M059J (cell line): ENCODE measurements at places on chromosomes 3 and 15.

GRCh38 chr3:190051641-190052040, 69.1 kb downstream of the P3H2 start:
- no peak for DNase-seq

DNA sequence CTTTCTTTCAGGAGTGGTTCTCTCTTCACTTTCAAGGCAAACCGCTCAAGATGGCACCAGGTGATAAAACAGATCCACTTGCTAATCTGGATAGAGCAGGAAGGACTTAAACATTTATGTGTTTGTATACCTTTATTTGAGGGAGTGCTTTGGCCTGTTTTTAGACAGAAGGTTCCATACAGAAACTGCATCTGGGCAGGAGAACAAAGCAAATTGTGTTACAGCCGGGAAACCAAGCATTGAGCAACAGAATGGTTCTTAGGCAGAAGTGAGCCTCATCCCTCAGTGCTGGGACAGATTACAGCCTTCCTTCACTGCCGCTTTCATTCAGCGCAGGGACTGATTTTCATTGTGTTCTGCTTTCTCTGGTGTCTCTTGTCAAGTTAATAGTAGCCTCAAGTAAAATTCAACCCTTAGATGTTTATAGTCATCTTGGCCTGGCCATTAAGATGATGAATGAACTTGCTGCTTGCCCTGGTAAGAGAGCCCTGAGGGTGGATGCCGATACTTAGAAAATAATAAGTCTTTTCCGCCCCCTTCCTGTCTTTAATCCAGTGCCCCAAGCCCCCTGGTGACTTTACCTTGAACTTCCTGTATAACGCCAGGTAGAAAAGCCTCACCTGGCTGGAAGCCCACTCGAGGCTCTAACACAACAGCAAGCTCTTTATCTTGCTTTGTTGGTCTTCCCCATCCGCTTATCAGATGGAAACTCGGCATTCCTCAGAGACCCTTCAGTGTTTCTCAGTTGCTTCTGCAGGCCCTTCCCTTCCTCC, 168.0 kb upstream of the CTDSPL start:
- DNase-seq: no peak

DNA sequence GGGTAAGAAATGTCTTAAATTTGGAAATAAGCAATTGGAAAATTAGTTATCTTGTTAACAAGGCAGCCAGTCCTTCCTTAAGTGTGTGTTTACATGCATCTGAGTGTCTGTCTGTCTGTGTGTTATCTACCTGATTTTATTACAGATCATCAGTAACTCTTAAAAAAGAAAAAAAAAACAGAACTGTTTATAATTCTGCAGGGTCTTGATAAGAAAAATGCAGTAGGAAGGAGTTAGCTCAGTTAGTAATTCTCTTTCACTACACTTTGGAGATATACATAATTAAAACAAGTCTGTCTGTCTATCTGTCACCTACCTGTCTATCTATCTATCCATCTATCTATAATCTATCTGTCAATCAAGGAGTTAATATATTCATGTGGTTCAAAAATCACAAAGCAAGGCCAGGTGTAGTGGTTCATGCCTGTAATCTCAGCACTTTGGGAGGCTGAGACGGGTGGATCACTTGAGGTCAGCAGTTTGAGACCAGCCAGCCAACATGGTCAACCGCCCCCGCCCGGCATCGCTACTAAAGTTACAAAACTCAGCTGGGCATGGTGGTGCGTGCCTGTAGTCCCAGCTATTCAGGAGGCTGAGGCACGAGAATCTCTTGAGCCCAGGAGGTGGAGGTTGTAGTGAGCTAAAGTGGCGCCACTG, 135.5 kb upstream of the SGO1 start:
- DNase-seq: no peak

DNA sequence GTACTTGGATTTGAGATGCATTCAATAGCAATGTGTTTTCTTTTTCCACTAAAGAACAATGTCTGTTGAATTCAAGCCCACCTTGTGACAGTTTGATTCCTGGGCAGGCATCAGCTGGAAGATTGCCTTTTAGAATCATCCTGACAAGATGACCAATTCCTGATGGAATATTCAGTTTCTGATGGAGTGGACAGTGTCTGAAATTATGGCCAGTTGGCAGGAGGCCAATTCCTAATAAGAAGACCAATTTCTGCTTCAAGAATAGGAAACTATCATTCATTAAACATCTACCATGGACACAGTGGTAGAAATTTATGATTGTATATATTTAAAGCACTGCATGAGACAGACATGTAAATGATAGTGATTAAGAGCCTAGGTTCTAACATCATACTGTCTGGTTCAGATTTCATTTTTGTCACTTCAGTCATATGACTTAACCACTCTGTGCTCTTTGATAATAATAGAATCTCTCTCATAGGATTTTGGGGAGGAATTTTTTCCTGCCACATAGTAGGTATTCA, 133.6 kb downstream of the CLSTN2 start:
- no peak for DNase-seq

DNA sequence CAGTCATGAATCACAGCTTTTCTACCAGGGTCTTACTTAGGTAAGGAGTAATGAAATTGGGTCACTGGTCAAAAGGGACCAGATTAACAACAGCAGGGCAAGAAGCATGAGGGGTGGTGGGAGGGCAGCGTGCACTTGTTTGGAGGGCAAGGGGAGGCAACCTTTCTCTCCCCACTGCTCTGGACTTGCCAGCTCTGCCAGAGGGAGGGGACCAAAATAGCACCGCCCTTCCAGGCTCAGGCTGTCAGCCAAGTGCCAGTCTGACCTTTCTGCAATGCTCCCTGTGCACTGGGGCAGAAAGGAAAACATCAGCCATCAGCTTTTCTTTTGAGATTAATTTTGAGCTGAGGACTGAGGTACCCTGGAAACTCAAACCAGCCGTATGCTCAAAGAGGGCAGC, 4.5 kb upstream of the ULK3 start:
- DNase-seq: no peak

- no peak for DNase-seq
These were observed 6.7 kb downstream of the LNP1 start for GRCh38 chr3:100407977-100408532.

DNA sequence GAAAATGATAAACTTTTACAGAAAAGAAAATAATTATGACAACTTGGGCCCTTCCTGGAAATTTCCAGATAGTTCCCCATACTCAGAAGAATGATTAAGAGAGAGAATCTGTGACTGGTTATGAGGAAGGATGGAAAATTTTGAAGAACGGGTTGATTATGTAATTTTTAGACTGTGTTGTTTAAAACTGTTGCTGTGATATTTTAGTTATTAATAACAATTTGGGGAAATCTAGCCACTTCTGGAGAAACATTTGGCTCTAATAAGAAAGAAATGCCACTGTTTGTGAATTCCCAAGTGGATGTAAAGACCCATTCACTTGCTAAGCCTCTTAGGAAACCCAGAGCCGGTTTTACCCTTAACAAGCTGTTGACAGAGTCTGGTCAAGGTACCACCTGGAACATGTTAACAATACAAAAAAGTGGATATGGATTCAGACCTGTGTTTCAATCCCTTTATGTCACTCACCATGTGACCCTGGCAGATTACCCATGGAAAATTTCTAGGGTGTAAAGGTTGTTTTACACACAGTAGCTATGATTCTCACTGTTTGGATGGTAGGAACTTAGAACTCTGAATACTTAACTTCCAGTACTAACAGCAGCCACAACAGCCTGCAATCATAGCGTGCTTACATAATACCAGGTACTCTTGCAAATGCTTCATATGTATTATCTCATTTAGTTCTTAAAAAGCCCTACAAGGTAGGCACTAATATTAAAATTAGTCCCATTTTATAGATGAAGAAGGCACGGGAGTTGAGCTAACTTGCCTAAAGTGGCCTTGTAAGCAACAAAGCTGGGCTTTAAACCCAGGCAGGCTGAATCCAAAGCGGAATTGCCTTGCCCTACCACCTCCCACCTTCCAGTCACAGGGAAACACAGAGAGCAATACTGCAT, 32.0 kb downstream of the ZBTB38 start:
- DNase-seq: no peak

GRCh38 chr3:414063-414462, 217.5 kb downstream of the CHL1 start:
- no peak for DNase-seq

DNA sequence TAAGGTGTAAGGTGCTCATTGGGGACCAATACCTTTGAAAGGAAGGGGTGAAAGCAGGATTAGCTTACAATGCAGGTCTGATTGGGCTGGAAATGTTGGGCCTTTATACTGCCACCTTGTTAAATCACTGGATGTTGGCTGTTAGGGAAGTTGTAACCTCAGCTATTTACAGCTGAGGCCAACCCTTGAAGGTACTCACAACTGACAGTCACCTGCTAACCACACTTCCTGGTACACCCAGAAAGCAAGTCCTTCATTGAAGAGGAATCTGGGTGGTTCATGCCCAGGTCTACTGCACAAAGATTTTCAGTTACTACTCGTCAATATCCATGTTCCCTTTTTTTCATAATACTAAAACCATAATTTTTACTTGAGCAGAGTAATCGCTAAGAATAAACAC, 65.4 kb upstream of the CLDN18 start:
- DNase-seq: no peak

GRCh38 chr15:57652481-57652880, 54.0 kb upstream of the POLR2M start:
- DNase-seq: no peak

DNA sequence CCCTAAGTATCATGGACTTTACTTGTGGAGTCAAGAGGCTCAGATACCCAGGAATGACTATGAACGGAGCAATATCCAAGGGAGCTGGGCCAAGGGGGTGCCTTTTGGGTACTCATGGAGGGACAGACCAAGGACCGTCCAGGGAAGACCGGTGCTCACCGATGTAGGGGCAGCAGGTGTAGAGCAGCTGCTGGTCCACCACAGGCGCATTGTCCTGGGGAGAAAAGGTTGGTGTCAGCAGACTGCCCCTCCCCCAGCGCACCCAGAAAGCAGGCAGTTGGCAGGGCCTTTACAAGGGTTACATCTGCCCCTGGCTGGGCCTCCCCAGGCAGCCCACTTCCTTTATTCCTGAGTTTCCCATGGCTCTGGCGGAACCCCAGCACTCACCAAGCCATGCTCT, 7.5 kb downstream of the CDAN1 start:
- no peak for DNase-seq

- peak; percentile 63 for DNase-seq
These were observed 192.2 kb upstream of the TPM1 start for GRCh38 chr15:62850318-62850717.

GRCh38 chr15:70748281-70748747, 15.0 kb downstream of the UACA start:
- DNase-seq: peak; percentile 70

GRCh38 chr3:162398554-162398953, 901.9 kb downstream of the OTOL1 start:
- no peak for DNase-seq

DNA sequence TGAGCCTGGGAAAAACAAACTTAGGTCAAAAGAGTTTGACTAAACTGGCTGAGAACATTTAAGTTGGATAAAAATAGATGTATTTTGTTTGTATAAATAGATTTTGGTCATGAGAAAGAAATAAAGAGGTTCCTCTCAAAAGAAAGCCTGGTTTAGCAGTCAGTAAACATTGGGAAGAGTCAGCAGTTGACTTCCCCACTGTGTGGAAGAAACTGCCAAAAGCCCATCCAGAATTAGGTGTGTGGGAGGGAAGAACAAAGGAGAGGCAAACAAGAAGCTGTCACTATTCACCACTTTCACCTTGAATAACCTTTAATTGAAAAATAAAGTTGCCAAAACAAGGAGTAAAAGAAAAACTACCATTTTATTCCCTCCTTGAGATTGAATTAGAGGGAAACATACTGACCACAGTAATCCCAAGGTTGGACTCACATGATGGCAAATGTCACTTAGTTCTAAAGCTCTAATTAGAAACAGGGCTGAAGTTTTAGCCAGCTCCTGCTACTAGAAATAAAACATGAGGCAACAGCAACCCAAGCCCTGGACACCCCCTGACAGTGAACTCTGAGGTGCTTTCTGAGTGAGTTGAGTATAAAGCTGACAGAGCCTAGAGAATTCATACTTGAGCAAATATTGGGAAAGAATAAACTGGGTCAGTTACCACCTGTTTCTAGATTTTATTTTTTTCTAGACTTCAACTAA, 139.3 kb downstream of the SERPINI1 start:
- no peak for DNase-seq

DNA sequence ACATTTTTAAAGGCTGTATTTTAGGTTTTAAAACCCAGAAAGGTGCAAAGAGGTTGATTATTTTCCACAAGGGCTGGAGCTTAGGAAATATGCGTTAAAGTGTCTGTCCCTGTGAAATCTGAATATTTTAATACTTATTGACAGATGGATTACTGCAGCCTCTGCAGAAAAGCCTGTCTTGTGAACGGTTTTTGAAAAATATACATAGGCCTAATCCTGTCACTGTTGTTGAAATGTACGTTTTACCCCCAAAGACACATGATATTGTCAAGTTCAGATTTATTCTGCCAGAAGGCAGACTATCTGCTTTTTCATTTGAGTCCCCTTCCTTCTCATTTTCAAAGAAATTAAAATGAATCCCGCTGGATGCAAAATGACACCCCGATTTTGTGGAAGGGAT, 2.2 kb upstream of the BCL6 start:
- DNase-seq: no peak

GRCh38 chr3:119559441-119559963, at the start of gene CD80:
Gene CD80 (minus strand): TSS chr3:119559614. CDS start chr3:119557728, 1,886 bp downstream.
- DNase-seq: peak; percentile 52

- DNase-seq: peak; percentile 47
These were observed 111.4 kb upstream of the ALCAM start for GRCh38 chr3:105255350-105255749.

- no peak for DNase-seq
These were observed 197.2 kb upstream of the CTNNB1 start for GRCh38 chr3:41002104-41002503.

DNA sequence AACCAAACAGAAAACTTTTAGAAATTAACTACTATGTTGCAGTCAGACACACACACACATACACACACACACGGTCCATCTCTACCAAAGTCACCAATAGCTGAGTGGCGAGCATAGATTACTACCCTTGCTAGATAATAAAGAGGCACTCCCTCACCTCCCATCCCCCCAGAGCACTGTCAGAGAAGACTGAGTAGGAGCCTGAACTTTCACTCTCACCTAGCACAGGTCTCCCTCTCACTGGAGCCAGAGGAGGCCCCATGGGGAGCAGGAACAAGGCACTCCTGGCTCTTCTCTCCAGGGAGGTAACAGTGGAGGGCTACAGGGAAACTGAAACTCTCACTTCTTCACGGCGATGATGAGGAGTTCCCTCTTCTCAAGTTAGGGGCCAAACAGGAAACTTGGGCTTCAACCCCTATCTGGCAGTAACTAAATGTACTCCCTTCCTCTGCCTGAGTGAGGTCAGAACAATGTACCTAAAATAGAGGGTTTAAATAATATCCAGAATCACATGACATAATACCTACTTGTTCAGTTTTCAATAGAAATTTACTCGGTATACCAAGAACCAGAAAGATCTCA, 975.3 kb upstream of the GBE1 start:
- DNase-seq: no peak

DNA sequence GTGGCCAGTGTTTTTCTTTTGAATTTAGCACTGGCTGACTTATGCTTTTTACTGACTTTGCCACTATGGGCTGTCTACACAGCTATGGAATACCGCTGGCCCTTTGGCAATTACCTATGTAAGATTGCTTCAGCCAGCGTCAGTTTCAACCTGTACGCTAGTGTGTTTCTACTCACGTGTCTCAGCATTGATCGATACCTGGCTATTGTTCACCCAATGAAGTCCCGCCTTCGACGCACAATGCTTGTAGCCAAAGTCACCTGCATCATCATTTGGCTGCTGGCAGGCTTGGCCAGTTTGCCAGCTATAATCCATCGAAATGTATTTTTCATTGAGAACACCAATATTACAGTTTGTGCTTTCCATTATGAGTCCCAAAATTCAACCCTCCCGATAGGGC, 43.5 kb downstream of the AGTR1 start:
- no peak for DNase-seq
